Activated naive CD8-positive, alpha-beta T cell treated with anti-CD3 and anti-CD28 coated beads for 36 hours (primary cell): ENCODE measurements at places on chromosomes 3 and 15.
A peak's percentile ranks its signal among the peaks of the same experiment; 100 is the strongest.

- DNase-seq, result no peak
Observed at GRCh38 chr3:85475346-85475745, 516.6 kb downstream of the CADM2 start.

DNA sequence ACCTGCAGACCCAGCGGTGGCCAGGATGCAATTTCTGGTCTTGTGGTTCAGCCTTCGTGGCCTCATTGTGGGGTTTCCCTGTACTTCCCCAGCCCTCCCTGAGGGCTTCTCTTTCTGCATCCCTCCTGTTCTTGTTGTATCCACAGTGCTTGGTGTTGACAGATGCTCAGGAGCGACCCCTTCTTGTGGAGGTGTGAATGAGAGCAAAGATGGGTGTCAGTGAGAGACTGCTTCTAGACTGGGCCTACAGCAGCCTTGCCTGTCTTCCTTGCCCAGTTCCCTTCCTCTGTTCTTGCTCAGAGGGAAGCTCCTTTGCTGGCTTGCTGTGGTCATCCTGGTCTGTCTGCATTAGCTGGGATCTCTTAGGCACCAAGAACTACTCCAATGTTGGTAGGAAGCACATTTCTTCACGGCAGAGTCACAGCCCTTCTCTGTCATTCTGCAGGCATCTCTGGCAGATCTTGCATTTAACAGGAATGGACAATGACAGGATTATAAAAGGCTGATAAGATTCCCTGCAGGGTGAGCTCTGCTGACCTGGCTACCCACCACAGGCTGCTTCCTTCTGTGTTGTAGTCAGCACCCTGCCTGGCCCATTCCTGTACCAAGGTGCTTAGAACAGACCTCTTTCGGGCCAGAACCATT is 317.8 kb upstream of the C2CD4B start:
- DNase-seq, result peak; percentile 54

GRCh38 chr15:84818261-84819131 is 1.3 kb downstream of the ALPK3 start:
- DNase-seq, result no peak

DNA sequence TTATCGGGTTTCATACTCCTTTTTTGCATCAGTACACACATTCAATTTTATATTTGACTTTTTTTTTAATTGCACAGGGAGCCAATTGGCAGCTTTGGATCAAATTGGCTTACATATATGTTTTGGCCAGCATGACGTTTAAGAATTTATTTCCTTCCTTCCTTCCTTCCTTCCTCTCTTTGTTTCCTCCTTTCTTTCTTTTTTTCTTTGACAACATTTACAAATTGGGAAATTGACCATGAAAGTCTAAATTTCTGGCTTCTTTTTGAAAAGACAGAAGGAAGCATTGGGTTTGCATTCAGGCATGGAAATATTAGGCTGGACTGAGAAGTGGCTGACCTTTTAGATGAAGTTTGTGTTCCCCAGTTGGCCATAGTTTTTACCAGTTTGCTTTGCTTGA is 103.4 kb upstream of the IGSF10 start:
- no peak for DNase-seq

DNA sequence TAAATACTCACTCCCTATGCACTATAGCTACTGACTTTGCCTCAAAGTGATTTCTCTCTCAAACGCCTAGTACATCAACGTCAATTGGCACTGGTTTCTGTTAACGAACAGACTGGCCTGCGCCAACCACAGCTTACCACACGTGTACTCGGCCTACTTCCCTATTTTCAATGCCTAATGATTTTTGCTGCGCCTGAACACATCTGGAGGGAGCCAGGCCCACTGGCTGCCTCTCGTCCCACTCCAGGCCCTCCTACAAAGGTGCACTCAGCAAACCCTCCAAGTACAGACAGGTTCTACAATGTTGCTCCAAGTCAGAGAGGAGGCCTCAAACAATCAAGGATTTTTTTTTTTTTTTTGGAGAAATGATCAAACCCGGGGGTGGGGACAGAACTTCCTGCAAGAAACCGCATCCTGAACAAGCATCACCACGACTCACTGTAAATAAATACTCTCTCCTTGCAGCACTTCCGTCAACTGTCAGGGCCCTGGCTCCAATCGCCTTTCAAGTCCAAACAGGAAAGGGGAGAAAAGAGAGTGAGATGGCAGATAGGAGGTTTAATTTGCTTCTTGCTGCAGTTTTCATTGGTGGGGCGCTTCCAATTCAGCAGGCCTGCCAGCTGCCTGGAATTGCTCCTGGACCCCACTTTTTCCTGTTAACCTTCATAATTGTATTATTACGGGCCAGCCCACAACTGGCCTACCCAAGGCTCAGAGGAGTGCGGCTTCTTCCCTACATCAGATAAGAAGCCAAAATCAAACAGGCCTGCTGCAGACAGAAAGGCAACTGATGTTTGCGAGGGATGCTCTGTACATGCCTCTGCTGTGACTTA is 139.3 kb downstream of the FOXP1 start:
- DNase-seq, result peak; percentile 61

DNA sequence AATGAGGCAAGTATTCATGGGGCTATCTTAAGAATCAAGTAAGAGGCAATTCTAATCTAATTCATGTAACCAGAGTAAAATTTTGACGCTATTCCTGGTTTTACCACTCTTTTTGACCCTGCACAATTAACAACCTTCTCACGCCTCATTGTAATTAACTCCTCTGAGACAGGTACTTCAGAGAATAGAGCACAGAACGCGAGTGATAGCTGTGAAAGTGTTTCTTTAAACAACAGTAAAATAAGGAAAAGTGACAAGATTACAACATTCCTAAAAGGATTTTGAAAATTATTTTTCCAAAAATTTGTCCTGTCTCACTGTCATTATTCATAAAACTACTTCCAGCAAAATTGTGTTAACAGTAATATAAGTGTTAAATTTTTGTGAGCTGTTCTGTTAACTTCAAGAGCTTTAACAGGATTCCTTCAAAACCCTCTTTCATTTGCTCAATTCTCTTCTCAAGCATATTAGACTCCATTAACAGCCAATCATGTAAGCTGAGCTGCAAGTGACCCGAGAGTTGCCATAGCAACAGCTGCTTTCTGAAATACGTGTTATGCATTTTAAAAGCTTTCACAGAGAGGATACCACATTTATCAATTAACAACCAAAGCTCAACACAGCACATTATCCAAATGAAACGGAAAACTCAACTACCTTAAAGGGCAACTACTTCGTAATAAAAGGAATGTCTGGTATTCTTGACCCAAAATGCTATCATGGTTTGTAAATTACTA is 93.1 kb downstream of the STAG1 start:
- no peak for DNase-seq

GRCh38 chr3:117618462-117618861 is 908.9 kb downstream of the TUSC7 start:
- no peak for DNase-seq

- no peak for DNase-seq
Observed at GRCh38 chr15:89998141-89998661, 2.9 kb upstream of the ZNF710 start.

- no peak for DNase-seq
Observed at GRCh38 chr3:123488645-123489347, 39.9 kb upstream of the ADCY5 start.

DNA sequence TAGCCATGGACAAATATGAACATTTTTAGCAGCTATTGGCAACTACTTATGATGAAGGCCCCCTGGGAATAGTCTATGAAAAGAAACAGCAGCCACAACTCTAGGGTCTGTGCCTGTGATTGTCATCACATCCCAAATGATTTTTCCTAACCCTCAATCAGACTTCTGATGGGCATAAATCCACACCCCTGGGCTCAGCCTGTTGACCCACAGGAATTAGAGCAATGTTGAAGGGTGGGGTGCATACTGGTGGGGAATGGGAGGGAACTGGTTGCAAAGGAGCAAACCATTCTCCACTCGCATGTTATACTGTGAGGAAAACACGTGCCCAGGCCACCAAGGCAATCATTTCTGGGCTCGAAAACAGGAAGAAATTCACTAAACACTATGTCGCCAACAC is 106.5 kb upstream of the CTNNB1 start:
- DNase-seq, result no peak

- no peak for DNase-seq
Observed at GRCh38 chr3:188174317-188175044, 20.5 kb downstream of the LPP start.

GRCh38 chr3:80142714-80143113 is 374.9 kb upstream of the ROBO1 start:
- DNase-seq, result no peak

GRCh38 chr15:57323806-57324589 is 52.3 kb upstream of the CGNL1 start:
- no peak for DNase-seq

- DNase-seq, result no peak
Observed at GRCh38 chr3:133561679-133562078, 11.8 kb upstream of the CDV3 start.

- no peak for DNase-seq
Observed at GRCh38 chr3:172946061-172946460, 195.0 kb downstream of the SPATA16 start.

DNA sequence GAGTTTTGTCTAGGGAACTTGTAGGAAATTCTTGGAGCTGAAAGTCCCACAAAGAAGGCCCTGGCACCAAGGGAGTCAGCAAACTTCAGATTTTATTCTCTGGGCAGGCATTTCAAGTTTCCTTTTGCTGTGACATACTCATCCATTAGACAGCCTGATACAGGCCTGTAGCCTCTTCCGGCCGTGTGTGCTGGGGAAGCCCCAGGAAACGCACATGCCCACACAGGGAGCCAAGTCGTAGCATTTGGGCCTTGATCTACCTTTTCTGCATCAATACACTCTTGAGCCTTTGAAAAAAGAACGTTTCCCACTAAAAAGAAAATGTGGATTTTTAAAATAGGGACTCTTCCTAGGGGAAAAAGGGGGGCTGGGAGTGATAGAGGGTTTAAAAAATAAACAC is 15.0 kb downstream of the TIGIT start:
- DNase-seq, result peak; percentile 35

DNA sequence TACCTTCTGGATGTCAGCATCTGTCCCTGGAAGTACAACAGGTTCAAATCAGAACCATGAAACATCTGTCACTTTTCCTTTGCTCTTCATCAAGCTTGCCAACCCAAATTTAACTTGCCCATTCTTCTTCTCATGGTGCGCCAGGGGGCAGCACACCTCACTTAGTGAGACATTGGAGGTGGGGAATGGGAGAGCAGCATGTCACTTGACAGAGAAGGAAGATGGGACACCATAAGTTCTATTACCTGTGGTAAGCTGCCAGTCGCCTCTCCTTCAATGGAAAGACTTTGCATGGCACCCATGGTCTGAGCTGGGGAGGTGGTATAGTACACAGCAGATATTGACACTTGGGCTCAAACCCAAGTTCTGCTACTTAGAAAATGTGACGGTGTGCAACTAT is 2.9 kb downstream of the SCN5A start:
- no peak for DNase-seq

DNA sequence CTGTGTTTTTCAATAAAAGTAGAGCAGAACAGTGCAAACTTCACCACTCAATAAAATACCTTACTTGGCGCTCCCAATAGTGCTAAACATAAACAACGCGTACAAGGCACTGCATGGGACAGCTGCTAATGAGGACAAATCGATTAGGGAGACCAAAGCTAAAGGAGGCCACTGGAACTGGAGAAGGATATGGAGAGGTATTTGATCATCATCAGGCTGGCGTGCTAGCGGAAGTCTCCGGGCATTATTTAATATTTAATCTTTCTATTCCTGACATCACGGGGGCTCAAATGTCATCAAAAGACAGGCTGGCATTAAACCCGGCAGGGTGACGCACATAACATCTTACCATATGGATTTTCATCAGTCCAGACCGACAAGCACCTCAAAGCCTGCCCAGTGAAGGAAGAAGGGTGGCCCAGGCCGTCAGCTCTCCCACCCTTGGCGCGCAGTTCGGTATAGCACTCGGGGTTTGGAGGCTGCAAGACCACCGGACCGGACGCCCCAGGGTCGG is 604 bp downstream of the CCPG1 start:
- no peak for DNase-seq

DNA sequence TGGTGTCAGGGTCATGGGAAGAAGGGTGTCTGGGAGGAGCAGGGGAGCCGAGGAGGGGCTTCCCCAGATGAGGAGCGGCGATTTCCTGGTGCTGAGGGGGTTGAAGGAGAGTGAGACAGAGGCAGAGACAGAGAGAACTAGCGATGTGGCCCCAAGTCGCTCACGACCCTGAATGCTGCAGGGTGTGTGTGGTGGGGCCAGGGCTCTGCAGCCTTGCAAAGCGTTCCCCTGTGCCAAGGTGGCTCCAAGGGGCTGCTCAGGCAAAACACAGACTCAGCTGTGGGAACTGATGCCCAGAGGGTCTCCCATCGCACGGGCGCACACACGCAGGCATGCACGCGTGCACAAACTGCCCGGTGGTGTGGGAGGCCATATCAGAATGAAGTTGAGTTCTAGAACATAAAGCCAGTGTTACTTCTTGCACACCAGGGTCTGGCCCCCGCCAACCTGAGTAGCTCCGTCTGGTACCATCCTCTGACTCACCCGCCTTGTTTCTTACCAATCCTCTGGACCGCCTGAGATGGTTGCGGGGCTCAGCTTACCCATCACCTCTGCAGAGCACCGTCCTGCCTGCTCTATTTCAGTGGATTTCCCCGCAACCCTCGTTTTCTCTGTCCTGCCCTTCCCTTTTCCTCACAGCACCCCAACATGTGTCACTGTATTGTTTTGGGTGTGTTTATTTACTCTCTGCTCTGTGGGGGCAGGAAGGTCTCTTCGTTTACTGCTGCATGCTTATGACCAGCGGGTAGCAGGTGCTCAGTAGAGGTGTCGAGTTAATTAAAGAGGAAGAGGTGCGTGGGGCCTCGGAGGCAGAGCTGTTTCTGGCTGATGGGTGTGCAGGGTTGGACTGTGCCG is 4.5 kb downstream of the MELTF start:
- no peak for DNase-seq

GRCh38 chr15:66298803-66299251 is 5.5 kb downstream of the DIS3L start:
- DNase-seq, result no peak

DNA sequence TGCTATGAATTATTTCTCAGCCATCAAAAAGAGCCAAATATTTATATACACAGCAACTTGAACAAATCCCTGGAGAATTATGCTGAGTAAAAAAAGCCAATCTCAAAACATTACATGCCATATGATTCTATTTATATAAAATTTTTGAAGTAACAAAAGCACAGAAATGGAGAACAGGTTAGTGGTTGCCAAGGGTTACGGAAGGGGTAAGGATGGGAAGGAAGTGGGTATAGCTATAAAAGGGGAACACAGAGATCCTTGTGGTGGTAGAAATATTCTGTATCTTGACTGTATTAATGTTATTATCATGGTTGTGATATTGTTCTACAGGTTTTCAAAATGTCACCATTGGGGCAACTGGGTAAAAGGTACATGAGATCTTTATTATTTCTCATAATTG is 62.3 kb upstream of the ASB14 start:
- no peak for DNase-seq

GRCh38 chr3:127729556-127730056 is 56.9 kb downstream of the ABTB1 start:
- no peak for DNase-seq

DNA sequence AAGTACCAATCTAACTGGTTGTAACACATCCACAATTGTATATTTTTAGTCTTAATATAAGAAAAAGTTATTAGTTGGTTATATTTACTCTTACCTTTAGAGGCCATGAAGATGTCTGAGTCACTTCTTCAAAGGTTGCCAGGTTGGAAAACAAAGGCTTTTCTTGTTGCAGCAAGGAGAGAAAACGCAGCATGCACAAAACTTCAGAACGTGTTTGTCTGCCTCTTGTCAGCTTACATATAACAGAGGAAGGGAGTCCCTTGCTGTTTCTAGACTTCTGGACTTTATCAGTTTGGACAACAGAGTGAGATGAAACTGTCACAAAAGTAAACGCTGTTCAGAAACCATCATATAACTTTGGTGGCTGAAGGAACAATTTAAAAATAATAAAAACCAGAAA is at the start of gene PLSCR5:
Gene PLSCR5, minus strand, starts transcription at position 241 of the 400 bp plus-strand sequence. Its CDS starts 134 bp downstream, at position 107.
- DNase-seq, result no peak

- DNase-seq, result no peak
Observed at GRCh38 chr15:59166166-59166565, 40.5 kb upstream of the LDHAL6B start.
